ENCODE measurements at places on chromosomes 11 and 22. TPM values are rescaled to one million over a fixed set of nuclear protein-coding genes. Genes with fewer than 3 reads are reported as not detected.

MYO7A gene
- total RNA-seq, result 0.51 TPM

MIOX gene
- 0.13 TPM for total RNA-seq

FGF19 gene
- not detected for total RNA-seq

CD3D gene
- total RNA-seq, result 1.0 TPM

KRTAP5-6 gene
- total RNA-seq, result not detected

GPHA2 gene
- 0.53 TPM for total RNA-seq

OR8D4 gene
- not detected for total RNA-seq

LGR4 gene
- 6.6 TPM for total RNA-seq

MMP12 gene
- not detected for total RNA-seq

LRRC55 gene
- total RNA-seq, result not detected

GRM5 gene
- total RNA-seq, result 0.34 TPM

DNAJB7 gene
- not detected for total RNA-seq

CPSF7 gene
- total RNA-seq, result 48.1 TPM

KCTD14 gene
- total RNA-seq, result 15.0 TPM

UBQLNL gene
- not detected for total RNA-seq

MUC6 gene
- total RNA-seq, result not detected

DEUP1 gene
- not detected for total RNA-seq

SEZ6L gene
- total RNA-seq, result not detected

OR51B4 gene
- 21.5 TPM for total RNA-seq

RFPL3 gene
- not detected for total RNA-seq

MUC2 gene
- not detected for total RNA-seq

CFAP300 gene
- total RNA-seq, result 0.57 TPM

SCUBE2 gene
- total RNA-seq, result 0.71 TPM

LINC01488 gene
- total RNA-seq, result not detected

FGF3 gene
- total RNA-seq, result not detected

BEST1 gene
- not detected for total RNA-seq

DDX25 gene
- not detected for total RNA-seq

NUP50 gene
- total RNA-seq, result 124 TPM

UPK3A gene
- not detected for total RNA-seq

OR51B2 gene
- total RNA-seq, result 4.4 TPM

APOBEC3G gene
- 8.0 TPM for total RNA-seq

RIMBP3B gene
- 0.30 TPM for total RNA-seq

OPCML gene
- total RNA-seq, result 0.13 TPM

MAPK11 gene
- 18.0 TPM for total RNA-seq

CRACR2B gene
- not detected for total RNA-seq

SYT7 gene
- total RNA-seq, result 1.8 TPM

MRGPRX3 gene
- 0.93 TPM for total RNA-seq

TMEM191C gene
- 1.1 TPM for total RNA-seq

RAB3IL1 gene
- total RNA-seq, result 3.1 TPM

MEI1 gene
- 1.4 TPM for total RNA-seq

ME3 gene
- total RNA-seq, result not detected

EFEMP2 gene
- 27.9 TPM for total RNA-seq

RAB36 gene
- total RNA-seq, result 1.4 TPM

FAM111B gene
- 22.5 TPM for total RNA-seq

IL10RA gene
- total RNA-seq, result not detected

FAT3 gene
- 0.27 TPM for total RNA-seq

UBE2L6 gene
- total RNA-seq, result 51.2 TPM

SEC14L6 gene
- not detected for total RNA-seq

CTSD gene
- 212 TPM for total RNA-seq

C22orf31 gene
- total RNA-seq, result not detected

PIWIL4 gene
- 0.43 TPM for total RNA-seq
